A549 treated with RU486 at 1 μM for 4 hours (cell line): ENCODE measurements at places on chromosomes 3 and 15. TPM values are rescaled to one million over a fixed set of nuclear protein-coding genes. Genes with fewer than 3 reads are reported as not detected.

The OR5K2 gene
- total RNA-seq: not detected in 5 replicates

The TMCO5A gene
- total RNA-seq: not detected in 5 replicates

The TRAIP gene
- 9.1 to 17.4 TPM (median 14.7 TPM) in 5 replicates for total RNA-seq

The PPP2R3A gene
- 2.3 to 4.5 TPM (median 3.0 TPM) in 5 replicates for total RNA-seq

The CHP1 gene
- total RNA-seq: 52.0 to 76.1 TPM (median 52.4 TPM) in 5 replicates

The P2RY12 gene
- not detected in 5 replicates for total RNA-seq

The CHL1 gene
- not detected in 5 replicates for total RNA-seq

The CPNE9 gene
- total RNA-seq: 0.08 to 0.27 TPM (median 0.18 TPM) in 4 of 5 replicates, not detected in the other

The TLR9 gene
- total RNA-seq: 0.06 TPM in 1 of 5 replicates, not detected in the others
